Brain microvascular endothelial cell (primary cell): ENCODE measurements at places on chromosomes 16 and 17.

GRCh38 chr16:46715769-46716305, 26.4 kb downstream of the ORC6 start:
- DNase-seq: no peak

- no peak for DNase-seq
Observed at GRCh38 chr17:71978435-71978834, 142.4 kb upstream of the SOX9 start.

GRCh38 chr17:74768069-74768762, 7.9 kb downstream of the NAT9 start:
- no peak for DNase-seq

- DNase-seq: peak; percentile 76
Observed at GRCh38 chr16:1708768-1709180, 2.8 kb downstream of the MAPK8IP3 start.

DNA sequence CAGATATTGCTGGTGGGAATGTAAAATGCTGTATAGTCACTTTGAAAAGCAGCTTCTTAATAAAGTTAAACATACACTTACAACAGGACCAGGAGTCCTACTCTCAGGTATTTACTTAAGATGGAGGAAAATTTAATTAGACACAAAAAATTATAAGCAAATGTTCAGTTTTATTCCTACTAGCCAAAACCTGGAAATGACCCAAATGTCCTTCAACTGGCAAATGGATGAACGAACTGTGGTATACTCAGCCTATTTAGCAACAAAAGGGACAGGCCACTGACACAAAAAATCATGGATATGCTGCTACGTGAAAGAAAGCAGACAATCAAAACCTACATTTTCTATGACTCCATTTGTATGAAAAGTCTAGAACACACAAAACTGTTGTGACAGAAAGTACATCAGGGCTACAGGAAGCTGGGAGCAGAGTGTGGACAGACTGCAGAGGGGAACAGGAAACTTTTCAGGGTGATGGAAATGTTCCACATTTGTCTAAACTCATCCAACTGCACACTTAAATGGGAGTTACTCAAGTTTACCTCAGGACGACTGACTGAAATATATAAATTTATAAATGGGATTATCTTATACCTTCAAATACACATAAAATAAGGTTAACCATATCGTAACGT, 49.3 kb upstream of the MNT start:
- DNase-seq: no peak

- no peak for DNase-seq
Observed at GRCh38 chr16:17460890-17461289, 9.9 kb downstream of the XYLT1 start.

DNA sequence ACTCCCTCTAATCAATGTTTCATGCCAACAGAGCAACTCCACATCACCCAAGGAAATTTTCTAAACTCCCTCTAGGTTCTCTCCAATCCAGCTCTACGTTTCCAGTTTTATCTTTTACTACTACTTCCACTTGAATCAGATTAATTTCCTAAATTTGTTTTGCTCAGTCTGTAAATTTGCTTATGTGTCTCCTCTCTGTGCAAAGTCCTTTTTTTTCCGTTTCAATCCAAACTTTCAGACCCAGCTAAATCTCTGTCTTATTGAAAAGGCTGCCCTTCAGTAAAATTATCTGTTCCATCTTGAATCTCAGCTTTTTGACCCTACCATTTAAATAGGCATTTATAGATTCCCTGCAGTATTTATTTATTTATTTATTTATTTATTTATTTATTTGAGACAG, 61.4 kb upstream of the COX10 start:
- DNase-seq: no peak

GRCh38 chr16:51433599-51433998, 282.5 kb upstream of the SALL1 start:
- DNase-seq: no peak

GRCh38 chr17:15742921-15743320, 10.8 kb downstream of the TBC1D26 start:
- no peak for DNase-seq

DNA sequence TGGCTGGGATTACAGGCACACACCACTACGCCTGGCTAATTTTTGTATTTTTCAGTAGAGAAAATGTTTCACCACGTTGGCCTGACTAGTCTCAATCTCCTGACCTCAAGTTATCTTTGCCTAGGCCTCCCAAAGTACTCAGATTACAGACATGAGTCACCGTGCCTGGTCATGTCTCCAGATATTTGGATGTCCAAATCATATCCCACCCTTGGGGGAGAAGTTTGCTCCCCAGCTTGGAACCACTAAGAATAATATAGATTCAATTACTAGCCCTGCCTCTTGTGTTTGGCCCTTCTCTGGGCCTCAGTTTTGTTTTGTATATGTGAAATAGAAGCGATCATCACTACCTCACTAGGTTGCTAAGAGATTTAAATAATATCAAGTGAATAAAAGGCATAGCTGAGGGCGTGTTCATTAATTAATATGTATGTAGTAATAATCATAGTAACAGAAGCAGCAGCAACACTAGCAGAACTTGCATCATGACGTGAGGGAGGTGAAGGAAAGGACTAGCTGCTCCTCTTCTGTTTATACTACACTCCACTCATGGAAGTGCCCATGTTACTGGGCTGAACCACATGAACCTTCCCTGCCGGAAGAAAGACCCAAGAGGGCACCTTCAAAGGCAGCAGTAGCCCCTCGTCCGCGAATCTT, 253.6 kb upstream of the XYLT1 start:
- peak; percentile 94 for DNase-seq

- DNase-seq: no peak
Observed at GRCh38 chr17:12634789-12635414, 30.8 kb upstream of the MYOCD start.

DNA sequence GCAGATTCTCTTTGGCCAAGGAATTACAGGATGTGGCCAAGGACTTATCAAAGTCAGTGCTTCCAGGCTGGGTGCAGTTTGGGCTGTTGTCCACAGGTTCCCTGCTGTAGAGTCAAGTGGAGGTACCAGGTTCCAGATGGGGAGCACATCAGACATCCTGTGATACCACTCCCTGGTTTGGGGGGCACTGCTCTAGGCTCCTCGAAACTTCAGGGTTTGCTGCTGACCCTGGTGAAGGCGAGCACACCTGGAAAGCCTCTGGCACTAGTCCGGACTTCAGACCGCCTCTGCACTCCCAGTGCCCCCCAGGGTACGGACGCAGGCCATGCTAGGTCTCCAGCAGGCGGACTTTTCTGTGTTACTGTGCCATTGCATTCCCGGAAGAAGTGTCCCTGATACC, 10.7 kb downstream of the SLC47A1 start:
- DNase-seq: no peak

DNA sequence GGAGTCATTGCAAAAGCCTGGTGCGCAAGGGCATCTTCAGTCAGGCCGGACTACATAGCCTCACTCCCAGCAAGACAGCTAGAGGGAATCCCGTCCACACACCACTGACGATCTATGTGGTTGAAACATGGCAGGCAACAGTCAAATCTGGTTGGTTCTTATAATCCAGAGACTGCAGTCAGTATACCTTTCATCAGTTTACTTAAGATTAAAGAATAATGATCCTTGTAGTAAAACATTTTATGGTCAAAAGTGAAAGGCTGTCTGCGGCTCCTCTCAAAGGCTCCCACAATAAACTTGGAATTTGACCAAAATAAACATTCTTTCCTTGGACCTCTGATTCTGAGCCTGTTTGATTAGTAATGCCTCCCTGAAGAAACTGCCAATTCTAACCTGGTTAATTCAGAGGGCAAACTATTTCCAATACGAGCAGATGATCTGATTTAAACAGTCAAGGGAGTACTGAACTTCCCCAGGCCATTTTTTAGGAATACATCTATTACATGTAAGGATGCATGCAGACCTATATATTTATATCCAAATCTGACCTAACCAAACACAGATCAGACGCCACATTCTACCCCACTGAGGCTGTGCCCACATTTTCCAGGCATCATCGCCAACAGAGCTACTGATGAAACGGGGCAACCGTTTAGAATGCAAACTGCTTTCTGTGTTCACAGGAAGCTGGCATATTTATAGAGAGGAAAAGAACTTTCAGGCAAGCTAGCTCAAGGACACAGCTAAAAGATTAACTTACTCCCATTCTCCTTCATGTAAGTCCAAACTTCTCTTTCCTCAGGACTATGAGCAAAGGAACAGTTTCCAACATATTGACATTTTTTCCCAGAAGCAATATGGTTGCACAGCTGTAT, 15.3 kb upstream of the TXNDC11 start:
- peak; percentile 87 for DNase-seq

GRCh38 chr17:73754886-73755400, 110.7 kb upstream of the SDK2 start:
- no peak for DNase-seq

- no peak for DNase-seq
Observed at GRCh38 chr16:53646506-53646905, 57.2 kb downstream of the RPGRIP1L start.

DNA sequence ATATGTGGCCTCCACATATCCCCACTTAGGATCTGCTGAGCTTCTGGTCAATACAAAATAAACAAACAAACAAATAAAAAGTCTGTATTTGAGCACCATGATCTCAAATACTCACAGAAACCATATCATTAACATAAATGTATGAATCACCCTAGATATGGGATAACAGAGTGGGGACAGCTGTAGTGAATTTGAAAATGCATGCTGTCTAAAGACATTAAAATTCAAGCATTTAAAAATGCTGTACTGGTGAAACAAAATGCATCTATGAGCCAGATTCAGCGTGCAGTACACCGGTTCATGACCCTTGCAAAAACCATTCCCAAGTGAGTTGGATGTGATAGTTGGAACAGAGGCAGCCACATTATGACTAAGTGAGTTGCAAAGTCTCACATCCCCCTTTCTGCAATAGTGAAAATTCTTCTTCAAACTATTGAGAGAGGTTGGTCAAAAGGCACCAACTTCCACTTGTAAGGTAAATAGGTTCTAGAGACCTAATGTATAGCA, 12.3 kb downstream of the GRIN2A start:
- DNase-seq: no peak

- peak; percentile 33 for DNase-seq
Observed at GRCh38 chr17:66431910-66432309, 129.5 kb downstream of the PRKCA start.

DNA sequence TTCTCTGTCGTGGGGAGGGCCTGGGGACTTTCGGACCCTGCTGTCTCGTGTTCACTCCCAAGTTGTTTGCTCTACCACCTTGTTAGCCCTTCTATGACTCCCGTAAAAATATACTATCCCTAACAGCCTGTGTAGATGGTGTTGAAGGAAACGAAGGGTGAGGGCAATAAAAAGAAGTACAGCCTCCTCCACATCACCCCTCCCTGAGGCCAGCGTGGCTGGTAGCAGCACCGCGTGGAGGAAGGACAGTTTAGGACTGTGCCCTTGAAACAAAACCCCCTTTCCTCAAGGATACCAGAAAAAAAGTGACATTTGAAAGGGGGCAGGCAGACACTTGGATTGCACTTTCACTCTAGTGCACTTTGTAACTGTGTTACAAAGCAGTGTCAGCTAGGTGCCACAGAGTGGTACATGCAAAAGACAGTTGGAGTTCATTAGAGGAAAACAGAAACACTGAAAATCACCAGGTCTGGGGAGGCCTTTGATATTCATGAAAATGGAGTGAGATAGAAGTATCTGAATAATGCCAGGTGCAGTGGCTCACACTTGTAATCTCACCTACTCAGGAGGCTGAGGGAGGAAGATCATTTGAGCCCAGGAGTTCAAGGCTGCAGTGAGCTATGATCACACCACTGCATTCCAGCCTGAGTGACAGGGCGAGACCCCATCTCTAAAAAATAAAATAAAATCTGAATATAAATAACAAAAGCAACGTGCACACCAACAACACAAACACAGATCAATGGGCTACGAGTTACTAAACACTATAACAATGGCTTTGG, 53.8 kb downstream of the TBX4 start:
- no peak for DNase-seq

DNA sequence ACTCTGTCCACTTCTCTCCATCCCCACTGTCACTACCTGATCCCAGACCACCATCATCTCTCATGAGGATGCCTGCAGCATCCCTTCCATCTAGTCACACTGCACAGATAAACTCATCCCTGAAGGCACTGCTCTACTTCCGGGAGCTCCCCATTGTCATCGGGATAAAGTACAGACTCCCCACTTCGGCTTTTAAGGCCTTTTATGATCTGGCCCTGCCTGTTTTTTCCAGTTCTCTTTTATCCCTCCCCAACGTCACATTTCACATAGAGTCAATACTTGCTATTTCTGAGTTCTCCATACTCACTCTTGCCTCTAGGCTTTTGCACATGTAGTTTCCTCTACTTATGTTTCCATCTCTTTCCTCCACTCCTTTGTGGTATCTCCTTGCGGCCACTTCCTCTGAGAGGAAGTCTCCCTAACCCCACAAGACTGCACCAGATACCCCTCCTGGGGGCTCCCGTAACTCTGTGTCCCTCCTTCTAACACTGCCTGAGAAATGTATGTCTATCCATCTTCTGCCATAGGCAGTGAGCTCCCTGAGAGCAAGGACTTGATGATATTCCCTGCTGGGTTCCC, 66.9 kb downstream of the COPRS start:
- DNase-seq: no peak

DNA sequence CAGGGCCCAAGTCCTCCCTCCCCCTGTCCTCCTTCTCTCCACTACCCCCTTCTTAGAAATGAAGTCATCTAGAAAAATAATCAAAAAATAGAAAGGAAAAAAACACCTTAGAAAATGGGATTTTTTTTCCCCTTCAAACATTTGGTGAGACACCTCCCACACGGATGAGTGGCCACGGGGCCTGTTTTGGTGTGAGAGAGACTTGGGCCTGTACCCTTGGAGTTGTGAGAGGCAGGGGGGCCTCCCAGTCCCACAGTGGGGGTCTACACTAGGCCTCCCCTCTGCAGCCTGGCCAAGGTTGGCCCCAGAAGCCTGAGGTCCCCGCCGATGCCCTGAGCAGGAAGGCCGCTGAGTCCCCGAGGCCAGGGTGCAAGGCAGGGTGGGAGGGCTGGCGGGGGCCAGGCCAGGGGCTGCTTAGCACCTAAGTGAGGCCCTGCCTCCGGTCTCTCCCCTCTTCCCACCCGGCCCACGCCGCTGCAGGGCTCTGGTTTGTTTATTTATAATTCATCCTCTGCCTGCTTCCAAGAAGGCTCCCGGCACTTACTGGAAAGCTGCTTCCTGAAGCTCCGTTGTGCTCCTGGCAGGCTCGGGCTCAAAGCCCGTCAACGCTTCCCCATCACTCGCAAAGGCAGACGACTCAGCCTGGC, 26.4 kb downstream of the NPTX1 start:
- DNase-seq: no peak

DNA sequence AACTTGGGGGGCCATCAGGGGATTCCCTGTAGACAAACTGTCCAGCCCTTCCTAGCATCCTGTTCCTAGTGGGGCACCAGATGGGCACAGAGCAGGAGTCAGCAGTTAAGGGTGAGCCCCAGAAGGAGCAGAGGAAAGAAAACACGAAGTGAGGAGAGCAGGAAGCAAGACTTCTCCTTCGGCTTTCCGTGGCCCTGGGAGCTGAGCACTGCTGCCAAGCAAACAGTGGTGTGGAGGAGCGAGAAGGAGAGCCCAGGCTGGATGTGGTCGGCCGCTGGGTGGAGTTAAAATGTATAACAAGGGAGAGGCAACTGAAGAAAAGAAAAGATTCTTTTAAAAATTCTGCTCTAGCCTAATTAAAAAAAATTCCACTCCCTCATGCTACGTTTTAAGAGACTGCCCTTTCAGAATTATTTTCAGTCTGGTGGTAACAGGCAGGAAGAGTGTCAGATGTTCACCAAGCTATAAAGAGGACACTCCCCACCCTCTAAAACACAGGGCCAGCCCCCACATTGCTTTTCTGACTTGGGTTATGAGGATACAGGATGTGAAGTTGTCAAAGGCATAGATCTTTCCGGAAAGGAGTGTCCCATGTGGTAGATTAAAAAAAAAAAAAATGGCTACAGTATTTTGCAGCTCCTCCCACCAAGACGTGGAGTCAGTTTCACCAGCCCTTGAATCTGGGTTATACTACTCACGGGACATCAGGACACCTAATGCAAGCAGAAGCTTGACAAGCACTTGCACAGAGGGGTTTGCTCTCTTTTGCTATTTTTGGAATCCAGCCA, 74.9 kb upstream of the ZFHX3 start:
- DNase-seq: peak; percentile 31
